ENCODE measurements at places on chromosomes 11 and 22.

GRCh38 chr11:119459293-119459976, 36.5 kb upstream of the THY1 start:
- no peak for DNase-seq

DNA sequence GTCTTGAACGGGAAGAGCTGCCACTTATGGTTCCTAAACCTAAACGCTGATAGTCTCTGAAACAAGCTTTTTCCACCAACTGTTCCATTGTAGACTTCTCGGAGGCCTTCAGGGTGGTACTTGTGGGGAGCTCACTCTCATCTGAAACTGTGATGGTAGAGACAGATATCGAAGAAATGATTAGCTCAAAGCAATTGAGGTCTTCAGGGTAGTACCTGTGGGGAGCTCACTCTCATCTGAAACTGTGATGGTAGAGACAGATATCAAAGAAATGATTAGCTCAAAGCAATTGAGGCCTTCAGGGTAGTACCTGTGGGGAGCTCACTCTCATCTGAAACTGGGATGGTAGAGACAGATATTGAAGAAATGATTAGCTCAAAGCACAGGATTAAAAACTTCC, 175.7 kb downstream of the SWAP70 start:
- no peak for DNase-seq

- no peak for DNase-seq
Observed at GRCh38 chr11:8586805-8587204, 7.2 kb downstream of the STK33 start.

DNA sequence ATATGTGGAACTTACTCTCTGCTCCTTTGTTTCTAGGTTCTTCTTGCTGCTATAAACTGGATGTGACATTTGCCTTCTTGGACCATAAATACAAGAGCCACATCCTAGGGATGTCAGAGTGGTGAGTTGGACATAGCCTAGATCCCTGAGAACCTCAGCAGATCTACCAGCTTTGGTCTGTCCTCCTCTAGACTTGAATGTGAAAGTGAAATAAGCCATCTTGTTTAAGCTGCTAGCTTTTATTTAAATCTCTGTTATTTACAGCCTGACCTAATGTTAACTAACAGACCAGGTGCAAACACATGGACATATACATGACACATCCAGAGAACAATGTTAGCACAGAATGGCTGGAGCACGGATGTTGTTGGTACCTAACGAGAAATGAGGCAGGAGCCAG, 36.0 kb downstream of the SLN start:
- DNase-seq, result no peak

GRCh38 chr11:129035244-129035643, 92.6 kb upstream of the TP53AIP1 start:
- no peak for DNase-seq

DNA sequence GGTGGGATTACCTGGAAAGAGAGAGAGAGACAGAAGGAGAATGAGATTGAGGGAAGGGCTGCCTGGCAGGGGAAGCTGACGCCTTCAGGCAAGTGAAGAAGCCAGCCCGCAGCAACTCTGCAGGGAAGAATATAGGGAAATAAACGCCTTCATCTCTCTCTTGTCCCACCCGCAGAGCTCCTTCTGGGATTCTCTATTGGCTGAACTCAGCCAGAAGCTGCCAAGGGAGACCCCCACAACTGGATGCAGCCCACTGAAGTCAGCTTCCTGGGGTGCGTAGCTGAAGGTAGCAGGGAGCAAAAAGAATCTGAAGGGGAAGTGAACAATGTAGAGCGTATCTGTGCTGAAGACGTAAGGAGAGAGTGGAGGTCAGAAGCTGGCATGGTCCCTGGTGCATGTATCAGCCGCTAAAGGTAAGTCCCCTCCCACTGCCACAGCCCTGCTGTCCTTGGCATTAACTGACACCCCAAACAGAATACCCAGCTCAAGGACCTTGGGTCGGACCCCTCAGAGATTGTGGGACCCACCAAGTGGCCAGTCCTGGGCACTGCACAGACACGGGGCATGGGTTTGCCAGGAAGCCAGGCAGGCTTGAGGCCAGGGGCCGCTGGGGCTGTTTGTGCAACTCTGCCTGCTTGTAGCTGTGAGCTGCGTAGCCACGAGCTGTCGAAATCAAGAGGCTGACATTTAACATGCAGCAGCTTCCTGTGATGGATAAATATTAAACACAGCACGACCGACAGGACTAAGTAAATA, 469.9 kb downstream of the MN1 start:
- no peak for DNase-seq

- DNase-seq, result no peak
Observed at GRCh38 chr22:50117168-50117762, 27.5 kb downstream of the MOV10L1 start.

DNA sequence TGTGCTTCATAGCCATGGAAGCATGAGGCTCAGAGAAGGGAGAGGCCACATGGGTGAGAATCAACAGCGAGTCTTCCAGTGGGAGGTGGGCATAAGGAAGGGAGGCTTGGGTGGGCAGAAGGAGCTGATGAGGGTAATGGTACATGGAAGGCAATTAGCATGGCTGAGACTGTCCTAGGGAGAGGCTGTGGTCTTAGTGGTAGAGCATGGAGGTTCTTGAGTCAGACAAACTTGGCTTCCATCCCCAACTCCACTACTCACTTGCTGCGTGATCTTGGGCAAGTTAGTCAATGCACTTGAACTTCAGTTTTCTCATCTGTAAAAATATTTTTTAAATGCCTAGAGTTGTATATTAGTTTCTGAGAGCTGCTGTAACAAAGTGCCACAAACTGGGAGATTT, 227.2 kb upstream of the E2F8 start:
- no peak for DNase-seq

DNA sequence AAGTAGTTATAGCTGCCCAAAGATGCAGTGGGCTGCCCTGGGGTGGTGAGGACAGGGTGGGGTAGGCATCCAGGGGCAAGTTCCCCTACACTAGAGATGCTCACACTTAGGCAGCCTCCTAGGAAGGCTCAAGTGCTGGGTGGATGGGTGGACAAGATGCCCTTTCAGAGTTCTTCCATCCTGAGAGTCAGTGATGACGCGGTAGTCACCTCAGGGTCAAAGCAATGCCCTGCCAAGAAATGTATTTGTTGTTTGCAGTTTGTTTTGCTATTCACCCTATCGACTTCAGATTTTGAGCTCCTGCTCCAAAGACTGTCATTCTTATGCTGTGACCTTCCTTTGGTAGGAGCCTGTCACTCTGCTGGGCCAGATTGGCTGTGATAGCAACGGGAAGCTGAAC, 18.9 kb downstream of the POLA2 start:
- no peak for DNase-seq

DNA sequence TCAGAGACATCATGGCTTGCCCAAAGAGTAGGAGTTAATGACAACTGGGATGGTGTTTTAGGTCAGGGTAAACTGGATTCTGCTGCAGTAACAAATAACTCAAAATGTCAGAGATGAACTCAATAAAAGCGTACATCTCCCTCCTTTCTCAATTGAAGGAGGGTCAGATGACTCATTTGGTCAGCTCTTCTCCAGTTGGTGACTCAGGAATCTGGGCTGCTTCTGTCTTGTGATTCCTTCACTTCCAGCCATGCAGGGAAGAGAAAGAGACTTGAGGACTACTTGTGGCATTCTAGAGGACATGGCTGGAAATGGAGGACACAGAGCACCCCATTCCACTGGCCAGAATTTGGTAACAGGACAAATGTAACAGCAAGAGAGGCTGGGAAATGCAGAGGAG, 3.2 kb upstream of the SYT13 start:
- DNase-seq, result no peak

DNA sequence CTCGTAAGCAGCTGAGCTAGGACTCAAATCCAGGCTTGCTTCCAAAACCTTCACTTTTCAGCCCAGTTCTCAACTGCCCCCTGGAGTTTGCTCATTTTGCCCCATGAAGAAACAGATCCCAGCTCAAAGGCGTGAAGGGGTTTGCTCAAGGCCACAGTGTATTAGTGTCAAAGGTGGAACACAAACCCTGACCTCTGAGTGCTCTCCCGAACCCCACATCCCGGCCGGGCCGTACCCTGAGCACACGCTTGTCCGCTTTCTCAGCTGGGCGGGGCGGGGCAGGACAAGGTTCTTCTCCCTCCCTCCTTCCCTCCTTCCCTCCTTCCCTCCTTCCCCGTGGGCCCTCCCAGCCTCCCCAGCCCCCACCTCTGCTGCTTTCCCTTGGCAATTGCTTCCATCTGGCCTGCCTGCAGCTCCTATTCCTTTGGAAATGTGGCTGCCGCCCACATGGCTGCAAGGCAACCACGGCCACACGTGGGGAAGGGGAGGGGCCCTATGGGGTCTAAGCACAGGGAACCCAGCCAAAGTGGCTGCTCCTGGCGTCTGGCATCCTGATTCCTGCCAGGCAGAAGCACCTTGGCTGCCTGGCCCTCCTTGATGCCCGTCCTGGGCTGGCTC, 4.1 kb downstream of the ST3GAL4 start:
- DNase-seq, result no peak

DNA sequence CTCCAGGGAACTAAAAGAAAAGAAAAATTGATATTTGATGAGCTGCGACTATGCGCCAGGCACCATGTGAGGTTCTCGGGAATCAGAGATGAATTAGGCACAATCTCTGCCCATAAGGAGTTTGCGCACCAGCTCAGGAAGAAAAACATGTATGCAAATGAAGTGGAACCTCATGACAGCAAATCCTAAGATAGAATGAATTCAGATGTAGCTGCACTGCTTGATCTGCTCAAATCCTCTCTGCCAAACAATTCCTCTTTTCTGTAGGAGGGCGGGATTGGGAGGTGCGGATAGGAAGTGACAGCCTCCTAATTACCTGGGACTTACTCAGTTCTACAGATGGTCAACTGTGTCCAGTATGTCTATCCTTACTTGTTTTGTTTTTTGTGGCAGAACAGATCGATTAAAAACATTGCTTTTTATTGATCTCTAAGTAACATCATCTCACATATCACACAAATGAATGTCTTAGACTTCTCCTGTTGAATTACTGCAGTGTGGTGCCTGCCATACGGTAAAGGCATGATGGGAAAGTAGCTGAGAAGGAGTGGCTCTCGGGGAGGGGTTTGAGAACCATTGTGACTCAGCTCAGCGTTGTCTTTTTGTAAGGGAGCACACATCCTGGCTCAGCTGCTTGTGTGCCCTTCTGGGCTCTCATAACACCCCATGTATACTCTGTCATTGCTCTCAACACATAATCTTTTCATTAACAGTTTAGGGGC, 13.9 kb downstream of the CRTAM start:
- peak; percentile 49 for DNase-seq
